ENCODE measurements at places on chromosomes 13 and 19.

- DNase-seq = no peak
These were observed 15.0 kb downstream of the PAF1 start for GRCh38 chr19:39375929-39376328.

- DNase-seq = no peak
These were observed at the start of gene CSNK1A1L for GRCh38 chr13:37105251-37105714. TSS of gene CSNK1A1L (minus strand) at chr13:37105664. CDS start at chr13:37105256, 408 bp downstream.

- no peak for DNase-seq
These were observed 93.2 kb downstream of the TEX29 start for GRCh38 chr13:111413407-111414187.

- DNase-seq = no peak
These were observed 52.0 kb downstream of the TDRD3 start for GRCh38 chr13:60448907-60449510.

GRCh38 chr13:112997188-112998130 is 28.4 kb downstream of the MCF2L start:
- DNase-seq = no peak
